Substantia nigra (tissue), 51 donors: ENCODE measurements at places on chromosomes 2 and 18.

DNA sequence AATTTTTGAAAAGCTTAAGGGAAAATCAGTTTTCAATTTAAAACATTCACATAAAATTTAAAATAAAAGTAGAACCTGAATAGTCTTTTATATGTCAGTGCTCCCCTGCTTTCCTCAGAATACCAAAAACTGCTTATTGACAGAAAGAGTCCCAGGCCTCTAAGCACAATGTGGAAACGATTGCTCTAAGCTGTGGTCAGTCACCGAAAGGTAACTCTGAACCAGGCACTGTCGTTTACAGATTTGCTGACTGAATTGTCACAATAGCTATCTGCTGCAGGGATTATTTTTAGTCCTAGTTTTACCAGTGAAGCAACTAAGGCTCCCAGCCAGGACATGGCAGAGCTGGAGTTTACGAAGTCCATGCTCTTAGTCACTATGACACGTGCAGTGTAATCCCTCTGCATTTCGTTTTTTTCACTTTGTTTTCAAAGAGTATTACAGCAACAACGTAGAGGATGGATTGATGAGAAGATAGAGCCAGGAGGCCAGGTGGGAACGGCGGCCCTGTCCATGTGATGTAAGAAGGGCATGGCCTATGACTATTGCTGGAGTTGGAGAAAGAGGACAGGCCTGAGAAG lies 28.1 kb upstream of the TMEM247 start:
- DNase-seq = no peak

- DNase-seq = peak; percentile 2
Observed at GRCh38 chr2:222613715-222614331, 42.1 kb downstream of the FARSB start.

DNA sequence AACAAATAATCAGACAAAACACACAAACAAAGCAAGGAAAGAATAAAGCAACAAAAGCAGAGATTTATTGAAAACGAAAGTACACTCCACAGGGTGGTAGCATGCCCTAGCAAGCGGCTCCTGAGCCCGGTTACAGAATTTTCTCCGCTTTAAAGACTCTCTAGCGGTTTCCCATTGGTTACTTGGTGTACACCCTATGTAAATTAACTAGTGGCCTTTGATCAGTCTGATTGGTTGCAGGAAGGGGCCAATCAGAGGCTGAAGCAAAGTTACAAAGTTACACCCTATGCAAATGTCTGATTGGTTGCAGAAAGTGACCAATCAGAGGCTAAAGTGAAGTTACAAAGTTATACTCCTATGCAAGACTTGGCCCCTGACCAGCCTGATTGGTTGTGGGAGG lies 242.9 kb downstream of the LDLRAD4 start:
- no peak for DNase-seq

GRCh38 chr2:233112776-233113452 lies 52.8 kb downstream of the INPP5D start:
- no peak for DNase-seq

DNA sequence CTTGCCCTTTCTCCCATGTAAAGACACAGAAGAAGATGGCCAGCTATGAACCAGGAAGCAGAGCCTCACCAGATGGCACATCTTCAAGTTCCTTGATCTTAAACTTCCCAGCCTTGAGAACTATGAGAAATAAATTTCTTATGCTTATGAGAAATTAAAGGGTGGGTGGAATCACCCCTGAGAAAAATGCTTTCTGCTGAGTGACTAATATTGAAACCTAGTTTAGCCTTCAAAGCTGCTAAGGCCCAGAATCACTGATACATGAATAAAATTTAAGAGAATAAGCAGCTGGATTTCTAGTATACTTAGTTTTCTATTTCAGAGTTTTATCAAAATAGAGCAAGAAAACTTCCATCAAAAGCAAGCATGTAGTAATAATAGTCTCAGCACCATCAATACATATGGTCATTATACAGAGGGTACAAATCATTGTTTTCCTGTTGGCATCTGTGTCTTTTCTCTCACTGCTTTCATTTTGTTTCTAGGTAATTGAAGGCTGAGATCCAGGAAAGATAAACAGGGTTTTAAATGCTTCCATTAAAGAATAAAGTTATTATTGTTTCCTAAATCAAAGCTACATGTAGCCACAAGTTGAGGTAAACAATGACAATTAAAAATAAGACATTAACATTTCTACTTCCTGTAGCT lies 53.3 kb upstream of the COL5A2 start:
- DNase-seq = no peak

DNA sequence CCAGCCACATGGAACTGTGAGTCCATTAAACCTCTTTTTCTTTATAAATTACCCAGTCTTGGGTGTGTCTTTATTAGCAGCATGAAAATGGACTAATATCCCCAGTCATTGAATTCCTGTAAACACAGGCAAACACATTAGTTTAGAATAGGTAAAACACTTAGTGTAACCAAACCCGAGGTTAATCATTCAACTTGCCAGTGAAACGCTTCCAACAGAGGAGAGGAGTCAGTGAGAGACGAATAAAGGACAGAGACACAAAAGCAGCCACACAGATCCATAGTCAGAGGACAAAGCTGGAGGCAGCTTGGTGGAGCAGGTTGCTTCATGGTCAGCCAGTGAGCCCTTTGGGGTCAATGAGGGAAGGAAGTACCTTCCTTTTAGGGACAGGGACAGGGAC lies 348.1 kb downstream of the TGIF1 start:
- DNase-seq = no peak
